CD8-positive, alpha-beta memory T cell (primary cell): ENCODE measurements at places on chromosomes 7 and 10.

- DNase-seq: no peak
Measured at GRCh38 chr10:132690401-132690800, 95.5 kb downstream of the NKX6-2 start.

- no peak for DNase-seq
Measured at GRCh38 chr7:54985426-54986330, 33.1 kb upstream of the EGFR start.

GRCh38 chr7:27160145-27160545 is 3.7 kb upstream of the HOXA7 start:
- no peak for DNase-seq

- no peak for DNase-seq
Measured at GRCh38 chr10:113735913-113736312, 15.6 kb upstream of the PLEKHS1 start.

- no peak for DNase-seq
Measured at GRCh38 chr10:37010741-37011140, 114.7 kb upstream of the ANKRD30A start.

DNA sequence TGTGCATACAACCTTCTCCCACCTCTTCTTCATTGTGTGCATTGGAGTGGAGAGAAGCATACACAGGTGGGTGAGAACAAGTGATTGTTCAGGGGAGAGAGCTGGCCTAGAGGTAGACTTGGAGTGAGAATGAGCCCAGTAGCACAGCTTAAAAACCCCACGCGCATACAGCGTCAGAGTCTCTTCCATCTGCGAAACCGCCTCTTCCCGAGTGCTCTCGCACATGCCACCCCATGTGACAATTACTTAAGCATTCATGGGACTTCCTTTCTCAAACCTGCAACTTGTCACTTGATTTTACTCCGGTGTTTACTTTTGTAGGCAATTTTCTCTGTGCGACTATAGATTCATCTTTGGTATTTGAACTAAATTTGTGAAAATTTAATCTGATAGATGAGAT is 176.8 kb upstream of the AGK start:
- DNase-seq: no peak

DNA sequence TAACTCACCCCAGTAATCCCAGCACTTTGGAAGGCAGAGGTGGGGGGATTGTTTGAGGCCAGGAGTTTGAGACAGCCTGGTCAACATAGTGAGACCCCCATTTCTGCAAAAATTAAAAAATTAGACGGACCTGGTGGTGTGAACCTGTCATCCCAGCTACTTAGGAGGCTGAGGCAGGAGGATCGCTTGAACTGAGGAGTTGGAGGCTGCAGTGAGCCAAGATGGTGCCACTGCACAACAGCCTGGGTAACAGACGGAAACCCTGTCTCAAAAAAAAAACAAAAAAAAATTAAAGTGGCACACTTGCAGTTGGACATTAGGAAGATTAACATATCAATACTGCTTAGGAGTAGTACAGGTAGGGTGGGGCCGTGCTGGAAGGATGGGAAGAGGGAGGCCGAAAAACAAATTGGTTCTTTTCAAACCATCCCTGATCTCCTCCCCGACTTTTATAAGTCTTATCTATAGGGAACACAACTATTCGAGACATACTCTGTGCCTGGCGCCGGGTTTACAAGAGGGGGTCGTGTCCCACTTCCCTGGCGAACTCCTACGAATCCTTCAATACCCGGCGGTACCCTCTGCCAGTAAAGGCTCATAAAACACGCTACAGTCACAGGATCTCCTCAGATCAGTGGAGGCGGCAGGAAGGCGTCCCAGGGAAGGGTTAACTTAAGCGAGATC is 628 bp downstream of the TAF6 start:
- DNase-seq: no peak

- no peak for DNase-seq
Measured at GRCh38 chr7:157793087-157793353, 456.2 kb downstream of the DNAJB6 start.

GRCh38 chr10:124593431-124593985 is 131.9 kb downstream of the LHPP start:
- DNase-seq: no peak
